RPMI8226 (cell line): ENCODE measurements at places on chromosomes 1 and 21.
A peak's percentile ranks its signal among the peaks of the same experiment; 100 is the strongest.

DNA sequence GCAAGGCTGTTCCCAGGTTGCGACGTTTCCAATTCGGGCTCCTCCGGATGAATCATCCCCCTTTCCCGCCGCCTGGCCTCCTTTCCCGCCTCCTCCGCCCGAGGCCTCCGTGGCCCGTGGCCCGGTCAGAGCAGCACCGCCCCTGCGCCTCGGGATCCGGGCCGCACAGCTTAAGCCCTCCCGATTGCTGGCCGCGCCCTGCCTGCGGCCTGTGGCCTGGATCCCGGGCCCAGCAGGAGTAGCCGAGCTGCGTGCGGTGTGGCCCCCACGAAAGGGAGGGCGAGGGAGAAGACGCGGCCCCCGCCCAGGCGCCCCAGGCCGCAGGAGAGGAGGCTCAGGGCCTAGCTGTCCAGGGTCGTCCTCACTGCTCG, 1.0 kb downstream of the TMEM200B start:
- DNase-seq: no peak

- DNase-seq: no peak
Measured at GRCh38 chr1:157000686-157001085, 44.9 kb downstream of the ARHGEF11 start.

GRCh38 chr1:189117072-189117770, 1360.4 kb downstream of the BRINP3 start:
- no peak for DNase-seq

DNA sequence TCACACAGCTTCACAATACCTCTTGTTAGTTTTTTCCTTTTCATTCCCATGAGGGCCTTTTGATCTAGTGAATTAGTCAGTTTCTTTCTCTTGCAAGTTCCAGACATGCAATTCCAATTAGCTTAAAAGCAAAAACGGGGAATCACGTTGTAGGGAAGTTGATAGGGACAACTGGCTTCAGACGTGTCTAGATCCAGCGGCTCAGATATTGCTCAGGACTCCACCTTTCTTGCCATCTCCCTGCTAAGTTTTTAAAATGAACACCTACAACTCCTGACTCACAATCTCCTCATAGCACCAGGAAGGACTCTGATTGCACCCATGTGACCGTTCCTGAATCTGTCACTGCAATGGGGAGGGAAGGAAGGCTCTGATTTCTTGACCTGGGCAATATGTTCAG, 63.8 kb upstream of the ARHGAP29 start:
- DNase-seq: no peak

DNA sequence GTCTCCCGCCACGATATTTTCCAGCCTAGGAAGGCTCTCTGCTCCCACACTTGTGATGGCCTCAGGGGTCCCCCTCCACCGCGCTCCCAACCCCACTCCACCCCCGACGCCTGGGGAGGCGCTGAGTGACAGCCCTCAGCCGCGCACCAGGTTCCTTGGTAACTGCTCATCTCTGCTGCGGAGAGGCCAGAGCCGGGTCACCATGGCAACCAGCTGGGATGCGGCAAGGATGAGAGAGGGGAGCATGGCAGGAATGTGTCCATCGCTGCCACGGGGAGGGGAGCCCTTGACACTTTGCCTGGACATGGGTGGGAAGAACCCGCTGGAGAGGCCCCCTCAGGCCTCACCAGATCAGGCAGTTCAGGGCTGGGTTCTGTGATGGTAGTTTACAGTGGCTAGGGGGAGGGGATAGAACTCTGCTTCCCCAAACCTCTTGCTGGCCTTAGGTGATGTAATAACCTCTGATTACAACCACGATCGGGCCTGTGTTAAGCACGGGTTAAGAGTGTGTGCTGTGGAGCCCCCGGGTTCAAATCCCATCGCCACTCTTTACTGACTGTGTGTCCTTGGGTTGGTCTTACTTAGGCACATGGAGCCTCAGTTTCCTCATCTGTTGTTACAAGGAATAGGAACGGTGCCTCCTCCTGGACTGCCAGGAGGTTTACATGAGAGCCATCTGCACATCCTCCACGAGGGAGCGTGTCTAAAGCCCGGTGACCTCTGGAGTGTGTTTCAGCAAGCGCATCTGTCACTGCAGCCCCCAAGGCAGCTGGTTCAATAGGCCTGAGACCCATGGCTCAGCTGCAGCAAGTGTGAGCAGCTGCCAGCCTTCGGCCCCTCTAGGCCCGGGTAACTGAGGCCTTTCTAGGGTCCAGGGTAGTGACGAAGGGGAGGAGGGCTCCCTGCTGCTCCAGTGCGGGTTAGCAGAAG, 6.3 kb downstream of the KIF17 start:
- DNase-seq: no peak

- no peak for DNase-seq
Measured at GRCh38 chr1:27163093-27163492, 8.2 kb upstream of the SLC9A1 start.

DNA sequence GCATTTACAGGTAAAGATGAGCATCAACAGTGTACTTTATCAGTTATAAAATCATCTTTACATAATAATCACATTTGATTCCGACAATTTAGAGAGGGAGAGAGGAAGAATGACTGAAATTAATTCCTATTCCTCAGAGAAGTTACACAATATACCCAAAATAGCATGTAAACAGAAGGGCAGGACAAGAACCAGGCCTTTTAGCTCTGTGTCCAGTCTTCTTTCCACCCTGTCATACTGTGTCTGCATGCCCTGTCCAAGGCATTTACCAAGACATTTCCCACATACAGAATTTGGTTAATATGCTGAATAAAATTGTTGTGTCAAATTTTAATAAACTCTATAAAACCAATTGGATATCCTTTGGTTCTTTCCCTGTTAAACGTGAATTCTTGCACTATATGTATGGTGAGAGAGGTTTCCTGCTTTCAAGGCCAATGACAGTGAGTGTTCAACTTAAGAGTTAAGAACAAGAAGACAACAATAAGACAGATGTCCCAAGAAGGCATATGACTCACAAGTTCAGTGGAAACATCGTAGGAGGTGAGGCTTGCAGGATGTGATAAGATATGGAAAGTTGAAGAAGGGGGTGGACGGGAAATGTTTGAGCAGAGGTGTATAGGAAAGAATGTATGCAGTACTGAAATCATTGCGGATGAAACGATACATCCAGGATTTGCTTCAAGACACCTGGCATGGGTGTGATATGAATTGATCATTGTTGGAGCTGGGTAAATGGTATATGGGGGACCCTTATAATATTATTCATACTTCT, 20.8 kb downstream of the LRRC8B start:
- DNase-seq: no peak

DNA sequence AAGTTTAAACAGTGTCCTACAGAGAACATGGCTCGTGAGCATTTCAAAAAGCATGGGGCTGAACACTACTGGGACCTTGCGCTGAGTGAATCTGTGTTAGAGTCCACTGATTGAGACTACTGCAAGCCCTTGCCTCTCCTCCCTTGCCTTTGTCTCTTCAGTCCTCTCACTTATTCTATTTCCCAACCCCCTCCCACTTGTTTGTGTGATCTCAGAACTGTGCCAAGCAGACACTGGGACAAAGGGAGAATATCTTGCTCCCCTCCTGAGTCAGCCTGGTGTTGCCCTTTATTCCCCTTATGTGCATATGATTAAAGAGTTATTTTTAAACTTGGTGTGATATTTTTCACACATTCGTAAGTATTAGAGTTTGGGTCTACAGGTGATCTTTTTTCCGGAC, 11.1 kb upstream of the RPRD2 start:
- no peak for DNase-seq

DNA sequence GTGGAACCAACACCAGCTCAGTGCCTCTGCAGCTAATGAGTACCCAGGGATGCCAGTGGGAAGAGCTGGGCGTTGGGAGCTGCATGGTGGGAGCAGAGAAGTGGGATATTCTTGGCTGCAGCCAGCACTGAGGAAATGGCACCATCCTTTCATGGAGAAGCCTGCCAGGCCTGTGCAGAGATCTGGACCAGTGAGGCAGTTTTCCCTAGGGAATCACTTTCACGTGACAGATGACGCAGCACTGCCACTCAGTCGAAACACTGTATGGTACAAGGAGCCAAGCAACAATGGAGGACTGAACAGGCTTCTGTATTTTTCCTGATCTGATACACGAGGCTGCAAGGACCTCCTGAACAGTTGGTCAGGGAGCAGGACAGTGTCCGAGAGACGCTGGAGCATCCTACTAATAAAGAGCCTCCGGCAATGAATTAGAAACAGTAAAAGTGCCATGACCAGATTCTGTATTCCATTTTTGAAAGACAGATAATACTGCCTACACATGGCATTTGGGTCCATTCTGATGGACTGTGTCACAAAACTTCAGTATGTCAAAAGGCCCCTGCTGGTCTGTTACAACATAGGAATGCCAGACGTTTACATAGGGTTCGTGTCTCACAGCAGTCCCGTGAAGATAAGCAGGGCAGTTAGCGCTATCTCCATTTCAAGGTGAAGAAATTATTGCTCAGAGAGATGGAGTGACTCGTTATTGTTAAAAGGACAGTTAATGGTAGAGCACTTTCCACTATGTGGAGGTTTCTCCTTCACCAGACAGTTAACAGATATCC, 44.0 kb upstream of the LMO4 start:
- no peak for DNase-seq

DNA sequence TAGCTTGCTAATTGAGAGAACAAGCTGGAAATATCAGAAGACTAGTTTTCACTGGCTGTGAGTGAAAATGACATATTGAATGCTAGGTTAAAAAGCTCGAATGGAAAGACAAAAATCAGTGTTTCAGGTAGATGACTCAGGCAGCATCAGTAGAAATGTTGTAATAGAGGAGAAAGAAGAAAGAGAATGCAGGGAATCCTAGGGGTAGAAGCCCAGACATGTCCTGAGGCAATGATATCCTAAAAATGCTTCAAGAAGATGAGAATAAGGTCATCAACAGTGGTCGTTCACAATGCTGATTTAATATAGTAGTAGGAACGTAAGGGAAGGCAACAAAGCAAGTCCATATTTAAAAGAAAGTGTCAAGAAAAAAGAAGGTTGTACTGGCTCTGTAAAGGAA, 96.7 kb upstream of the HP1BP3 start:
- no peak for DNase-seq

GRCh38 chr21:31282095-31282709, 61.9 kb downstream of the TIAM1 start:
- no peak for DNase-seq

DNA sequence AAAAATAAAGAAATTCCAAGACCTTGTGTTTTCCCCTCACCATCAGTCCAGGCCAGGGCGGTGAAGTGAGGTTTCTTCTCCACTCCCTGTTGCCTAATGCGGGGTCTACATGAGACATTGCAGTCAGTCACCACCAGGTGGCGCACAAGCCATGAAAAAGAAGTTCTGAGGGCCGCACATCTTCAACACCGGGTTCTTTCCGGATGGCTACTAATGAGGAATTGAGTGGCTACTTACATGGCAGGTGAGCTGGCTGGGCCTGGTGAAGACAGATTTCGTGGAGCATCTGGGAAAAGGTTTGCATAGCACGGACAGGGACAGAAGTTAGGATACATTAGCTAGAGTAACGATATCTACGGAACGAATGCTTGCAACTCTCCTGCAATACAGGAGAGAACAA, 15.8 kb upstream of the S100A11 start:
- DNase-seq: peak; percentile 91

DNA sequence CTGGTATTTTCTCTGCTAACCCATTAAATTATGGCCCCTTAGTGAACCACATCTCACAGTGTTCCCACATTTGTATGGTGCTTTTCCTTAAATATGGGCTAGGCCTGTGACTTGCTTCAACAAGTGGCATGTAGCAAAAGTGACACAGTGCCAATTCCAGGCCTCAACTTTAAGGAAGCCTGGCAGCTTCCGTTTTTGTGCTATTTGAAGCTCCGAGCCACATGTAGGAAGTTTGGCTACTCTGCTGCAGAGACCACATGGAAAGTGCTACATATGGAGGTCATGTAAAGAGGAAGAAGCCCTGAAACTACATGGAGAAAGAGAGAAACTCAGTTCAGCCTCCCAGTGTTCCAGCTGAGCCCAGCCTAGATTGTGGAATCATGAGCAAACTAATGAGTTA, 28.5 kb upstream of the DR1 start:
- DNase-seq: no peak

GRCh38 chr1:216168546-216168945, 254.7 kb downstream of the USH2A start:
- DNase-seq: no peak

GRCh38 chr1:6750490-6750889, 34.8 kb upstream of the CAMTA1 start:
- DNase-seq: no peak

- no peak for DNase-seq
Measured at GRCh38 chr1:204894606-204895005, 23.9 kb downstream of the NFASC start.

GRCh38 chr1:84450910-84451309, 28.2 kb upstream of the RPF1 start:
- DNase-seq: no peak

DNA sequence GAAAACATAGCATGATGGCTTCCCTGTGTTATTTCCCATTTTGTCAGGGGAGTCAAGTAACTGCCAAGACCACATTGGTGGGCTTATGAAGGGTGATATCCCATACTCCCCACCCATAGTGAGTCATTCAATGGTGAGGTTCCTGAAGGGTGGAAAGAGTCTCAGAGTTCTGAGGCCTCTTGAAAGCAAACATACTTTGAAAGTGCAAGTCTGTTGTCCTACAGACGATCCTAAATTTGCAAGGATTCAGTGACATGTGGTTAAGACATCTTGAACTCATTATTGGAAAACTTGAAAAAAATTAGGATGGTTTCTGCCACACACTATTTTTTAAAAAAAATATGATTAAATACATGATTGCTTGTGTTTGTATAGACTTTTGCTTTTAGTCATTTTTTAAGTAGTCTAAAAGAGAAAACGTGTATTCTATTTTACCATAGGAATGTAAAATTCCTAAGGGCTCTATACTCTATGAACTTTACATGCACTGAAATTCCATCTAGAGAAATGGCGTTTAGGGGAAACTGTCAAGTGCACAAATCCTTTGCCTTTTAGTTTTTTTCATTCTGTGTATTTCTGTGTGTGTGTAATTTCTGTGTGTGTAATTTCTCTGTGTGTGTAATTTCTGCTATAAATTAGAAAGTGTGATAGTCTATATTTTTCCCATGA, 225.5 kb upstream of the ADAMTS5 start:
- DNase-seq: no peak

GRCh38 chr1:97433094-97433823, 487.6 kb downstream of the DPYD start:
- DNase-seq: no peak

- DNase-seq: no peak
Measured at GRCh38 chr1:5976726-5977493, 15.3 kb downstream of the NPHP4 start.

DNA sequence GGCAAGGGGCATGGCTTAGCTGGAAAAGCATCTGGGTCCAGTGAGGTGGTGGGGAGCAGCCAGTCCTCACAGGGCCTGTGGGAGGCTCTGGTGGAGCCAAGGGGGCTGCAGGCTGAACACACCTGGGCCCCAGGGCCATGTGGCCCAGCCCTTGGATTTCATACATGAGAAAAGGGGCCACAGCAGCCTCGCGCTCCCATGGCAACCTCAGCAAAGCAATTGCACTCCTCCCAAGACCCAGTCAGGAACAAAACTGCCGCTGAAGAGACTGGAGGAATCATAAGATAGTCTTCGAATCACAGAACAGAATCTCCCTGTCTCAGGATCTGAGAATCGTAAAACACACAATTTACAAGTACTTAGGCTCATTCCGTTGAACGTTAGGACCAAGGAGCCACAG, 24.6 kb downstream of the LRP8 start:
- no peak for DNase-seq
